ENCODE measurements at places on chromosomes 7 and 10.

DNA sequence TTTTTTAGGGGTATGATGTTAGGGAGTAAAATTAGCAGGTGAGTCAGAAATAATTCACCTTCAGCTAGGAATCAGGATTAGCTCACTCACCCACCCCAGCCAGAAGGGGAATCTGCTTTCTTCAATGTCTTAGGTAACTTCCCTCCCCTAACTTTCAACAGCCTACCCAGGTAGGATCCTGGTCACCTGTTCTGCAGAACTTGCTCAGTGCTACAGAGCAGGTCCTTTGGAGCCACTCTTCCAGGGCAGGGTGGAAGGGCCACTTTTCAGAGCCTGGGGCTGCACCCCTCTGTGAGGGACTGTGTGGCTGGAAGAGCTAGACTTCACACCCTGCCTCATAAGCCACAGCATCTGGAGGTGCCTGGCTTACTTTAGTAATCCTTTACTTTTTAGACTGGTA lies 58.1 kb downstream of the SHH start:
- no peak for DNase-seq

DNA sequence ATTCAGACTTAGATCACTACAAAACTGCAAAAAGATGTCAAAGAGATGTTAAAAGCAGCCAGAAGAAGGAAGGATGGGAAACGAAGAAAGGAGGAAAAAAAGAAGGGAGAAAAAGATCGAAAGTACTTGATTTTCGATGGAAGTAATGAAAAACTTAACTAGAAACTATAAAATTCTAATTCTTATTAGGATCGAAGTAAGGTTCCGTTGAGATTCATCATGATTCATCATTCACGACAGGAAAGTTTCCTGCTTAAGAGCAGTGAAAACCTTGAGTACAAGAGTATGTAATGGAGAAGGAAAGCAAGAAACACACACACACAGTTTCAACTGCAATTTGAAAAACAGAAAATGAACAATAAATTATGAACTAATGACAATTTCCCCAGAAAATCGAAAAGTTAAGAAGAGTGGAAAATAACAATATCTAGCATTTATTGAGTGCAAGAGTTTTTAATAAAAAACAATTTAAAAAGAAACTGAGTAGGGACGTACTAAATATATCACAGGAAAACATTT lies 1.1 kb upstream of the ING3 start:
- no peak for DNase-seq

DNA sequence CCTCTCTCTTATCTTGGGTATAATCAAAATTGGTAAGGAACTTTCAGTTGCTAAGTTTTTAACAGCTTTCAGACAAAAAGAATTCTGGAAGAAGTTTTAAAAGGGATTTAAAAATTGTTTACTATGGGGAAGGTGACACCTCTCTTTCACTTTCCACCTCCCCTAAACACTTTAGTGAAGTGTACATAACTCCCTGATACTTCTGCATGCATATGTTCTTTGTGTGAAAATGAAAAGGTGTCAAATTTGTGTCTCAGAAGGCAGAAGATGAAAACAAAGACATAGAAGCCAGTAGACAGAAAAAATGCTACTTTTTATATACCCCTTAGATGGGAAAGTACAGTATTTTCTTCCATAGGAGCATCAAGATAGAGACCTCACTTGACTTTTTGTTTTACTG lies 117.8 kb downstream of the TMEM26 start:
- DNase-seq, result no peak

- no peak for DNase-seq
These were observed 35.3 kb upstream of the DUSP5 start for GRCh38 chr10:110462166-110463095.

- DNase-seq, result no peak
These were observed 251.2 kb upstream of the GRB10 start for GRCh38 chr7:51033727-51034520.

- DNase-seq, result peak; percentile 24
These were observed 230.1 kb upstream of the PRPS1L1 start for GRCh38 chr7:18257711-18258110.

- DNase-seq, result no peak
These were observed 627.7 kb upstream of the GALNT17 start for GRCh38 chr7:70504254-70504653.

GRCh38 chr10:78756604-78757343 lies 312.0 kb upstream of the ZMIZ1 start:
- peak; percentile 97 for DNase-seq

DNA sequence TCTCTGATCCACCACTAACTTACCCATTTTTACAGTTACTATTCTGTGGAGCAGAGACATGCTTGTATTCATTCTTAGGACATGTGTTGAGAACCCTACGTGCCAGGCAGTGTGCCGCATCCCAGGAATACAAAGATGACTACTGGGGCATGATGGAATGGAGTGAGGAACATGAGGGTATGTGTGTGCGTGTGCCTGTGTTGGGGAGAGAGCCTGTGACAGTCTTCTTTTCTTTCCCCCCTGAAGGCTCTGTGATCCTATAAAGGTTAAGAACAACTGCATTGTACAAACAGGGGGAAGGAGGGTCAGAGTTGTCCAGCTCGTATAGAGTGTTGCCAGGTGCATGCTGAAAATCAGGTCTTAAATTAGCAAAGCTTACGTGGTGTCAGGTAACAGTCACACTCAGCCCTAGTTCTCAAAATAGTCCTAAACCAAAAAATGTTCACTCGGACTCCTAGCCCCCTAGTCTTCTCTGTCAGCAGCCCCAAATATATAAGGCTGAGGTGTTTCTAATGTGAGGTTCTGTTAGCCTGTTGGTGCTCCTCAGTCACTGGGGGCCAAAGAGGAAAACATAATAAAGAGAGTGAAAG lies 161.9 kb downstream of the CELF2 start:
- DNase-seq, result no peak

- DNase-seq, result no peak
These were observed 85.4 kb downstream of the OSBPL3 start for GRCh38 chr7:24894429-24895221.

GRCh38 chr7:86790383-86790782 lies 146.7 kb downstream of the GRM3 start:
- DNase-seq, result no peak

DNA sequence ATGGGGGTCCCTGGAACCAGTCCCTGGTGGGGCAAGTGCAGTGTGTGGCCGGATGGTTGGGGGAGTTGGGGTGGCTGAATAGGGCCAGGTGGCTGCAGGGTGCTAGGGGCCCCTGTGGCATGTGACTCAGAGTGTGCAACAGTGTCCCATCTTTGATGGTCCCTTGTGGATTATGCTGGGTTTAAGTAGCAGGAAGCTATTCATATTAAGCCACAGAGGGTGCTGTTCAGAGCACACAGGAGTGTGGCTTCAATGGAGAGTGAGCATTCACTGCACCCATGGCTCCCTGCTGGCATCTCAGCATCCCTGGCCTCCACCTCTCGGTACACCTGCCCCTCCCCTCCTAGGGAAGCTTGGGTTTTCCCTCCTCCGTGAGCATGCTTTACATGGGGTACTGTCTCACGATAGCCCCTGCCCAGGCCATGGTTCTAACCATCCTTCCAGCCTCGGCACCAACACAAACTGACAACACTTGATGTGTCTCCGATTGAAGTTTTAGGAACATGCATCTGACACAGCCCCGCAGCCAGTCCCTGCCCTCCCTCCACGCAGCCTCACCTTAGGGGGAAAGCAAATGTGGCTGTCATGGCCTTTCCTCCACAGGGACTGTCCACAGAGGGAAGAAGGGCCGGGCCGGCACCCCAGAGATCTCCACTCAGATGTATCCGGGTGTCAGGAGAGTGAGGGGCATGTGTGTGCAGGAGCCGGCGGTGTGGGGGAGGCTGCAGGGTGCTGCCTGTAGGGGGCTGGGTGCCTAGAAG lies 30.4 kb upstream of the PPIF start:
- DNase-seq, result peak; percentile 36

DNA sequence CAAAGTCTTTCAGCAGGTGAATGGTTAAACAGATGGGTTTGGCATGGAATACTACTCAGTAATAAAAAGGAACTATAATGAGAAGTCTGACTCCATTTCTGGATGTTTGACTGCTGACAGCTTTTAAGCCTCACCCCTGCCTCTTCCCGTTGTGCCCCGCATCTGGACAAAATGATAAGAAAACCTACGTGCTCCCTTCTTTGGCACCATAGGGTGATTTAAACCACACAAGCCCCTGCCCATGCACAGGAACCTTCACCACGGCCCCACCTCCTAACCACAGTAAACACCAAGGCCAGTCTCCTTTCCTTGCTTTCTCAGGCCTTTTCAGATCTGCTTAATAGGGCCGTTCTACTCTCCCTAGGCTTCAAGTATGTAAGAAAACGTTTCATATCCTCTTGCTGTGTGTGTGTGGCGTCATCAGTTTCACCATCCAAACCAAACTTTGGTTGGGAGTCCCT lies 47.1 kb upstream of the UBN2 start:
- DNase-seq, result no peak

GRCh38 chr10:70323697-70324338 lies 40.0 kb upstream of the NPFFR1 start:
- DNase-seq, result no peak

All from foreskin fibroblast (primary cell).